Activated CD8-positive, alpha-beta memory T cell treated with anti-CD3 and anti-CD28 coated beads for 48 hours (primary cell): ENCODE measurements at places on chromosomes 16 and 17.

- no peak for DNase-seq
These were observed 1.3 kb downstream of the SLC43A2 start for GRCh38 chr17:1627182-1627981.

GRCh38 chr16:51106535-51106934 is 44.5 kb downstream of the SALL1 start:
- no peak for DNase-seq

DNA sequence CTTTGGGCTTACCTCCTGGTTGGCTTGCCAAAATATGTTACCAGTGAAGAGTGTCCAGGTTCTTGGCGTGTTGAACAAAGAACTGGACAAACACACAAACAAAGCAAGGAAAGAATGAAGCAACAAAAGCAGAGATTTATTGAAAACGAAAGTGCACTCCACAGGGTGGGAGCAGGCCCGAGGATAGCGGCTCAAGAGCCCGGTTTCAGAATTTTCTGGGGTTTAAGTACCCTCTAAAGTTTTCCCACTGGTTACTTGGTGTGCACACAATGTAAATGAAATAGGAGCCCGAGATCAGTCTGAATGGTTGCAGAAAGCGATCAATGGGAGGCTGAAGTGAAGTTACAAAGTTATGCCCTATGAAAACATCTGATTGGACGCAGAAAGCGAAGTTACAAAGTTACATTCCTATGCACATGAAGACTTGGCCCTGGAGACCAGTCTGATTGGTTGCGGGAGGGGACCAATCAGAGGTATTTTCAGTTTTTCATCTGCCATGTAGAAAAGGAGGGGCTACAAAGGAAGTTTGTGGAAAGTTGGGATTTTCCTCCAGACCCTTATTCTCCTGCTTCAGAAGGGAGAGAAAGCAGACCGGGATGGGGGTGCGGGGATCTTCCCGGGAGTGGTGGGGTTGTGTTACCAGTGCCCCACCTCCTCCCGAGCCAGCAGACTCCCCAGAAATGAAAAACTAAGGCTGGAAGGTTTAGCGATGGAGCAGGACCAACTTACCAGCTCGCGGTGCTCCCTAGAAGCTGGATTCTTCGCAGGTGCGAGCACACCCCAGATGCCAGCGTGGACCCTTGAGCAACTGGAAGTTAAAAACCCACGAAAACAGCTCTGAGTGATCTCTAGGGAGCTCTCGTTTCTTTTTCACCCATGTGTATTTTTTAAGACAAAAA is at the start of gene SLFN12:
Gene SLFN12 (minus strand): TSS at position 325 of the 899 bp plus-strand sequence. CDS start 9,472 bp downstream, outside the sequence.
- no peak for DNase-seq

- DNase-seq: no peak
These were observed 12.2 kb upstream of the FOXJ1 start for GRCh38 chr17:76153202-76153601.

- DNase-seq: no peak
These were observed 4.3 kb downstream of the RCVRN start for GRCh38 chr17:9900784-9901183.
